Foreskin fibroblast (primary cell): ENCODE measurements at places on chromosomes 3 and 15.

DNA sequence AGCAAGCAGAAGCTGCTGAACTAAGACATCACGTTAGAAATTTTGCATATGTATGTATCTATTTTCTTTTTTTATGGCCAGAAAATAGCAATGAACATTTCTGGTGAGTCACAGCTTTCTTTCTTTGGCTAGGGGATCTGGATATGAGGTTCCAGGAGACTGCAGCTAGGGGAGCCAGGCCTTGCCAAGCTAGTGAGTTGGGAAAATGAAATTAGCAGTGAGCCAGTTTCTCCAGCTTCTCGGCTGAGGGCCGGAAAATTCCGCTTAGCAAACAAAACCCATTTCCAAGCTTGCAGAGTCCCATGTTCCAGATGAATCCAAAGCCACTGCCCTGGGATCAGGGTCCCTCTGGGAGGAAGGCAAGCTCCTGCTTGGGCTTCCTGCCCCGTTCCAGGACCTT is 137.6 kb downstream of the SRGAP3 start:
- DNase-seq: peak; percentile 9

GRCh38 chr15:101135532-101136166 is 116.2 kb downstream of the CHSY1 start:
- DNase-seq: no peak

GRCh38 chr3:171695426-171695825 is 114.9 kb downstream of the PLD1 start:
- no peak for DNase-seq

DNA sequence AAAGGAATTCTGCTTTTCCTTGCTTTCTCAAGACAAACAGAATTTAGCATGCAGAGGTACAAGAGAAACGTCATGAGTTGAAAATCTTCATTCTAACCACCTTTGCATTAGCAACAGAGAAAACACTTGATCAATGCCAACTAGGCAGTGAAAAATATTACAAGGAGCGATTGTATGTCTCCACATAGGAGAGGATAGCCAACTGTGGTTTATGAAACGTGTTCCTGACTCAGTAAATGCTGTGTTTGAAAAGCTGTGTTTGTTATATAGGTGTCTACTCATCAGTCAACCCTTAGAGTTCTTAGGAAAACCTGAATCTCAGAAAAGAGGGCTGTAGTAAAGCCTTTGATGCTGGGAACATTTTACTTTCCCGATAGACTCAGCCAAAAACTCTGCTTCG is 102.4 kb downstream of the FRMD4B start:
- DNase-seq: no peak

DNA sequence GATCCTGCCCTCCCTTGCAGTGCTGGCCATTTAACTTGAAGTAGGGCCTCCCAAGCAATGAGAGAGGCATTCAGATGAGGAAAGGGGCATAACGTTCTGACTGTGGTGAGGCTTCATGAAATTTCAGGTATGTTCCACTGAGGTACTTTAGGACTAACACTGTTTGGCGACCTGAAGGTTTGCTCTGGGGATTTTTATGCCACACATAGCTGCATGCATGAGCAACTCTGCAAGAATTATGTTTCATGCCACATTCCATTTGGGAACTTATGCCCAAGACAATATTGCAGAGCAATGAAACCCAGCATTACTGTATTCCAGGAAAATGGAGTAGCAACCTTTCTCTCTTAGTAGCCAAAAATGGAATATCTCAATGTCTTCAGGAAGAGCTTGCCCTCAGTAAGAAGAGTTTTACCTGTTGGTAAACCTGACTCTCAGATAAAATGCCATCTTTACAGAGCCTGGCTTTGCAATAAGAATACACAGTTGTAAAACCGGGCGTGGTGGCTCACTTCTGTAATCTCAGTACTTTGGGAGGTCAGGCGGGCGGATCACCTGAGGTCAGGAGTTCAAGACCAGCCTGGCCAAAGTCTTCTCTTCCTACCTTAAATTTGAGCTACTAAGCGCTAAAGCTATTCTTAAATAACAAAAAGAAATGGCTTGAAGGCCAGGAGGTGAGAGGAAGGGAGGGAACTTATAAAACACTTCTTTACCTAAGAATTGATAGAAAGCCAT is 16.7 kb upstream of the TBL1XR1 start:
- peak; percentile 53 for DNase-seq

- DNase-seq: no peak
Measured at GRCh38 chr3:54197509-54197908, 75.2 kb downstream of the CACNA2D3 start.

DNA sequence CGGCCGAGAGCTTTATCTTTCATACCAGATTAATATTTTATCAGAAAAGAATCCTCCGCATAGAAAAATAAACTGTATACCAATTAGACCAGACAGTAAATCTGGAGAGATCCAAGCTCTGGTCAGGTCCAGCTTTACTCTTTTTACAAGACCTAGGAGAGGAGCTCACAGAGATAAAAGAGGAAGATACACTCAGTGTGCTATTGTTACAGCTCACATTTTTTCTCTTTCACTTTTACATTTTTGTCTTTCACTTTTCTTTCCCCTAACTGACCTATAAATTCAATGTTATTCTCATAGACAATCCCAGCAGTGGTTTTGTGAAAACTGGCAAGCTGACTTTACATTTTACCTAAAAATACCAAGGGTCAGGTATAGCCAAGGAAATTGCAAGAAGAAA is 55.8 kb downstream of the GUCA1C start:
- DNase-seq: no peak

GRCh38 chr3:147237991-147238390 is 168.4 kb downstream of the ZIC4 start:
- DNase-seq: no peak

DNA sequence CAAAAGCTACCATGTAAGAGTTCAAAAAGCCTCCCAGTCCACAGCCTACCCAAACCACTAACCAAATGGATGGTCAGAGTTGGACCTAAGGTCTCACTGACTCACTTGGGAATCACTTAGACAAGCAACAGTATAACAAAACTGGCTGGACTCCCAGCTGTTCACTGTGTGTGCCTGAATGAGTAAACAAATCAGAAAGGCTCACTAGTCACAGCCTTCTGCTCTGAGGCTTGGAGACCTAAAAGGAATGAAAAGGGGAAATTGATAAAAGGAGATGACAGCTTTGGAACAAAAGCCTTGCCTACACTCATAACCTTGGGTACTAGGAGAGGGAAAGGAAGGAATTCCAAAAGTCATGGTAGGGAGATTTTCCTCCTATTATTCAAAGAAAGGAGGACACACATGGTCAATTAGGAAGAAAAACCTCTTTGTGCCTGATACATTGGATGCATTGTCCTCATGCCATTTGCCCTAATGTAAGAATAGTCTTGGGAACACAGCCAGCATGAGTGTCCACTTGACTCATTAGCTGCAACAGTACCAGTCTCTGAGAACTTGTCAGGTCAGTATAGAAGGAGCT is 92.3 kb downstream of the FRMD5 start:
- peak; percentile 98 for DNase-seq
